Right atrium auricular region (tissue), 2 donors: ENCODE measurements at places on chromosomes 13 and 19.

DNA sequence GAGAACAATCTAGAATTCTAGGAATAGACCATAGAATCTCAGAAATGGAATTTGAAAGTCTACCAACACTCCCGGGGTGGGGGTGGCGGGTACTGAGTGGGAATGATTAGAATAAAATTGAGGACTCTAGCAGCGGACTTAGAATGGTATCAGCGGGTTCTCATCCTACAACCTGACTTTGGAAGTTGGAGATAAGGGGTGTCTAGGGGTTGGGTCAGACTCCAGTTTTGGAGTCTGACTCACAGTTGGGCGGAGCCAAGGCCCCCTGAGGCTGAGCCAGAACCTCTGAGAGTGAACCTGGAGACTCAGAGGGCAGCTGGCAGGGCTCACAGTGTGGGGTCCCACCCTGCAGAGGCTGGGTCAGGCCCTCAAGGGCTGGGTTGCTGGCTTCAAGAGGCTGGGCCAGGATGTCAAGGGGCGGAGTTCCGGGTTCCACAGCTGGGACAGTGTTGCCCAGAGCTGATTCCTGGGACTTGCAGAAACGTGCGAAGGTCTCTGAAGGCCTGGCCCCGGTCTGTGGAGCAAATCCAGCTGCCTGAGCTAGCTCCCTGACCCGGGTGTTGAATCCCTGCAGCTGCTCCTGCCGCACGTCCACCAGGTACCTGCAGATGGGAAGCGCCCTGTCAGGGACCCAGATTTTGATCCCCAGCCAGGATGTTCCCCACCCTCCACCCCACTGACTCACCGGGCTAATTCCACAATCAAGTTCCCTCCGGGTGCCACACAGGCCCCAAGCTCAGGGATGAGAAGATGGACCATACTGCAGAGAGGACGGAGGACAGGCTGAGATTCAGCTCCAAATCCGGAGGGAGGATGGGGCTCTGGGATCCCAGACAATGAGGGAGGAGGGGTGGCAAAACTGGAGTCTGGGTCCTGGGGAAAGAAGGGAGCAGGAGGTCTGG lies 1.6 kb upstream of the TNNI3 start:
- DNase-seq, result peak; percentile 66

DNA sequence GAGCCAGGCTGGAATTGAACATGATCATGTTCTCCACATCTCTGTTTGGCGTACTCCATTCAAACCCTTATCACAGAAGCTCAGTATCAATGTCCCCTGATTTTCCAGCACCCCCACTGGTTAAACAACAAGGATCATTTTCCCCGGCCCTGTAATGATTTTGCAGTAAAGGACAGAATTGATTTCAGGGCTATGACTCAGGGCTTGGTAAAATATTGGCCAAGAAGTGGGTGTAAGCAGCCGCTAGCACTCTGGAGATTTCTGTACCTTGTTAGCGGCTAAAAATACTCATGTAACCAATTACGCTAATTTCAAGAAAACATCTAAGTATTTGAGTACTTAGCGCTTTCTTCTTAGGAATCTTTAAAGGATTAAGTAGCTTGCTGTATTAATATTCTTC lies 69.5 kb upstream of the FNDC3A start:
- DNase-seq, result no peak

DNA sequence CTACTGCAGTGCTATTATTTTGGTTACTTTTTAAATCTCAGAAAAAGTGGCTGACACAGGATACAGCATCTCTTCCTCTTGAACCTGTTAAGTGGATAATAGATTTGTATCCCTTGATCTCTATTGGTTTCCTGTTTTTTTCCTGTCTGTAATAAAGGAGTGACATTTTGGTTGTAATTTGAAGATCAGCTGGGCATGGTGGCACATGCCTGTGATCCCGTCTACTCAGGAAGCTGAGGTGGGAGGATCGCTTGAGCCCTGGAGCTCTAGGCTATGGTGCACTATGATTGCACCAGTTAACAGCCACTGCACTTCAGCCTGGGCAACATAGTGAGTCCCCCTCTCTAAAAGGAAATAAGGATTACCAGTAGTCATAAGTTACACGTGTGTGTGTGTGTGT lies 46.8 kb downstream of the METTL21C start:
- DNase-seq, result no peak

GRCh38 chr13:49608651-49609331 lies 19.5 kb upstream of the ARL11 start:
- no peak for DNase-seq

GRCh38 chr13:53368948-53369347 lies 340.3 kb downstream of the OLFM4 start:
- no peak for DNase-seq

- DNase-seq, result no peak
These were observed 552 bp upstream of the ZNF816 start for GRCh38 chr19:52963247-52963618.

DNA sequence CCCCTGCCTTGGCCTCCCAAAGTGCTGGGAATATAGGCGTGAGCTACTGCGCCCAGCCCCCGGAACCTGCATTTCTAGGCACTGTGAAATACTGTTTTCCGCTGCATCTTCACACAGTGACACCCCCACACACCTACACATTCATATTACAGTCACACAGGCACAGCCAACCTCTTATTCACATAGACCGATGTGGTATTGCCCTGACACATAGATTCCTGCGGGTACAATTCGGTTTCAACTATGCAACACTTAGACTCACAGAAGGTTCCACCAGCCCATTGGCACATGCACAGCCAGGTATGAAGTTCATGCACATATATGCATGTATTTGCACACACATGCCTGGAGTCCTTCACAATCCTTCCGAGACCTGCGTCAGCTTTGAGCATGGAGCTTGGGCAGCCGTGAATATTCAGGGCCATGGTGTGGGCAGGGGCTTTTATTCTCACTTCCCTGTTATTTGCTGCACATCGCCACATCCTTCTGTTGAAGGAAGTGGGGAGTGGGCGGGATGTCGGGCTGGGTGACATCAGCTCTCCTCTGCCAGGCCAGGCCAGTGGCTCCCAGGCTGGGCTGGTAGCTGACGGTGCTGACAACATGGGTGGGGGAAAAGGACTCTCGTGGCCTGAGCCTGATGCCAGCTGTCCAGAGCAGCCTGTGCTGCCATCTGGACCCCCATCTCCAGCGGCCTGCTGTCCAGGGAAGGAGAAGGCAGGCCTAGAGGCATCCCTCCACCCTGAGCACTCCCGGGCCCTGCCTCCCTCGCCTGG lies 5.4 kb upstream of the CDC37 start:
- DNase-seq, result no peak

DNA sequence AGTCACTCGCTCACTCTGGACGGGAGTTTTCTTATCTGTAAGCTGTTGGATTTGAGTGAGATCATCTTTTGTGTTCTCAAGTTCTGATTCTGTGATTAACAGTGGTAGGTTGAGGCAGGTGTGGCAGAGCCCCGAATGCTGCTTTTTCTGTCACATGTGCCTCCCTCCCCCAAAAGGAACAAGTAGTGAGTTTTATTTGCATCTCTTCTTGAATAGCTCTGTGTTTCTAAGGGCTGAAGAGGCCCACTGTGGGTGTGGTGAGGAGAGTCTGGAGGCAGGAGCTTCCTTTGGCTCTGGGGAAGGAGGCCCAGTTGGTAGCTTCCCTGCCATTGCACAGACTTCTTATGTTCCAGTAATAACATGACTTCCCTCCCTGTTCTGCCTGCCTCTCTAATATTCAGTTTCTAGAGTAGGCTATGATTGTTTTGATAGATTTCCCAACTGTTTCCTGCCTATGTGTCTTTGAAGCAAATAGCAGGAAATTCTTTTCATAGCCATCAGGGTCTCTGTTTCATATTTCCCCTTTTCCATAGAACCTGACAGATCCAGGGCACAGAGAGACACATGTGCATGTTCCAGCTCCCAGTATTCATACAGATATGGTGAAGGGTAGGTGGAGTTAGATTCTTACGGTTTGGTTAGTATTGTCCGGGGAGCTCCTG lies 23.9 kb upstream of the CXCL17 start:
- DNase-seq, result no peak

DNA sequence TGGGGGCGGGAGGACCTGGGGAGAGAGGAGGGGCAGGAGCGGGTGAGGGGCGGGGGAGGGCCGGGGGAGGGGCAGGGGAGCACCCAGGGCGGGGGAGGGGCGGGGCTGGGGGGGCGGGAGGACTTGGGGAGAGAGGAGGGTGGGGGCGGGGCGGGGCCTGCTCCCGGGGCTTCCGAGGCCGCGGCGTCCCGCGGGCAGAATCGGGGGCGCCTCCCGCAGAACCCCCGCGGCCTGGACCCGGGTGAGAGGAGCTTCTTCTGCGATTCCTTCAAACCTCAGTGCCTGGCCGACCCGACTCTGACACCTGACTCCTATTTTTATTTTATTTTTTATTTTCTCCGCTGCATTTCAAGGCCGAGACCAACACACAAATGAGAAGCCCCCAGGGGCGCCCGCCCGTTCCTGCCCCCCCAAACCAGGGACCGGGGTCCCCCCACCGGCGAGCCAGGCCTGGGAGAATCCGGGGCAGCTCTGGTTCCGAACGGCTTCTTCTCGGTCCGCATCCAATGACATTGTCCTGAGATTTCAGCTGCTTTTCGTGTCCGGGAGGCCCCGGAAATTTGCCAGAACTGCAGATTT lies 470 bp upstream of the GRTP1 start:
- peak; percentile 56 for DNase-seq

DNA sequence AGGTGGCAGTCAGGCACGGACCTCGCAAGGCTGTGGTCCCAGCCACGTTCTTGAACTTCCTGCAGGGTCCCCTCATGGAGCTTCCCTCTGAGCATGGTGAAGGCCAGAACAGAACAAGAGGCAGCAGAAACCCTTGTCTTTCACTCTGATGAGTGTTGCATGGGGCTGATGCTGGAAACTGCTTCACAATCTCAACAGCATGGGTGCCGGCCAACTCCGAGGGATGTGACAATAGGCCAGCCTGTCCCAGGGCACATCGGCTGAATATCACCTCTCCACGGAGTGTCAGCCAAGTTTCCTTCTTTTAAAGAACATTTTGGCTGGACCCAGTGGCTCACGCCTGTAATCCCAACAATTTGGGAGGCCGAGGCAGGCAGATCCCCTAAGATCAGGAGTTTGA lies 173.9 kb downstream of the FOXO1 start:
- DNase-seq, result peak; percentile 68
